ENCODE measurements at places on chromosomes 5 and 9.

- DNase-seq = no peak
Observed at GRCh38 chr9:135152614-135153334, 65.3 kb downstream of the OLFM1 start.

DNA sequence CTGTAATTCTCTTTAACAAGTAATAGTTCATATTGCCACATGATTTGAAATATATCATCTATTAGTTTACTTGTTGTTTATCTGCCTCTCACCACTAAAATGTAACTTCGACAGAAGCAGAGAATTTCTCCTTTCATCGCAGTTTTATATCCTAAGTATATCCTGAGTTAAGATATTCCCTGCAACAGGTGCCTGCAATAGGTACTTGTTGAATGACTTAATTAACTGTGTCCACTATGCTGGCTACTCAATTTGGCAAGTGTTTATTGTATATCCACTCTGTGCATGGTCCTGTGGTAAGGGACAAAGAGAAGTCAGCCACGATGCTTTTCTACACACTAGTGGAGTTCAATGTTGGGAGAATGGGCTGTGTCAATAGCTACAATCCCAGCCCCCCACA is 108.5 kb downstream of the PSAT1 start:
- DNase-seq = no peak

- no peak for DNase-seq
Observed at GRCh38 chr9:114852050-114852594, 46.3 kb upstream of the TNFSF15 start.

GRCh38 chr5:16600946-16601345 is 15.9 kb downstream of the RETREG1 start:
- no peak for DNase-seq

- no peak for DNase-seq
Observed at GRCh38 chr9:71744754-71745521, 23.4 kb downstream of the CEMIP2 start.

DNA sequence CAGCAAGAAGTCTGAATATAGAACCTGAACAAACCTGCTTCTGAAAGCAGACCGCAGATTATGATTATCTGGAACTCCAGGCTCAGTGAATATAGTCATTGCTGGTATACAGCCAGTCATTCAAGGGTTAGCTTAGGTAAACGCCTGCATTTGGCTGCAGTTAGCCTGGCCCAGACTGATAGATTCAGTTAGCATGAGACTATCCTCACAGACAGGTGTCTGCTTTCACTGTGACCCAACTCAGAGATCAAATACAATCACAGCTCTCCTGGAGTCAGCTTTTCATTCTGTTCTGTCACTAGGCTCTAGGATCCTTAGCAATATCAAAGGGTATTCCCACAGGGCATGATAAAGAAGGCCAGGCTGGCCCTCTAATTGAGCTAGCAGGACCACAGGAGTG is 138.6 kb upstream of the PLCXD3 start:
- DNase-seq = no peak

- DNase-seq = no peak
Observed at GRCh38 chr5:57841676-57842363, 359.2 kb upstream of the ACTBL2 start.

DNA sequence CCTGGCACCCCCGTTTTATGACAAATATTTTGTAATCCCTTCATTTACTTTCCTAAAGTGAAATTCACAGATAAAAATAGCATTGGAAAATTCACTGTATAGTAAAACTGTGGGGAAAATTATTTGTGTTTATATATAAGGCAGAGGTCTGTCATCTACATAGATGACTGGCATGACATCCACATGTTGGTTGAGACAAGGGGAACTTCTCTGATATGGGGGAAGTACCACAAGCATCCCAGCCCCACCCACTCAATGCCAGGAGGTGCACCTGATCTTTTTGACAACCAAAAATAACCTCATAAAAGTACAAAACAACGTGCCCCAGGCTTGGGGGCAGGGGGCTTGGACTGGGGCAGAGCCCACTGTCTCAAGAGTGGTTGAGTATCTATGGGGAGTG is 6.3 kb upstream of the TDRD7 start:
- no peak for DNase-seq

- no peak for DNase-seq
Observed at GRCh38 chr5:171365351-171365750, 22.3 kb upstream of the NPM1 start.

- no peak for DNase-seq
Observed at GRCh38 chr5:176731506-176732160, 78.7 kb upstream of the UNC5A start.

DNA sequence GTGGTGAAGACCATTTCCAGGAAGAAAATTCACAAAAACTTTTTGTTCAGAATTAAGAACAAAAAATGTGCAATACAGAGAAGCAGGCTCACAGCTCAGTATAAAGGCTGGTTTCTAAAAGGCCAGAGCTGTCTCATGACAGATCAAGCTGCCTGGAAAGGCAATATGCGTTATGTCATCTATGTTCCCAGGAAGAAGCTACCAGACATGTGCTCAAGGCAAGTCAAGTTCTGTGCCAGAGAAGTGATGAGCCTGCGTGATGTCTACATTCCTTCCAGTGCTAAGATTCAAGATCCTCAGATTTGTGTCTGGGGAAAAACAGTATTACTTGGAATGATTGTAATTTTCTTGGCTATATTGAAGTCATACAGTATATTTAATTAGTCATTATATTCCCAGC is 104.3 kb downstream of the PDE4D start:
- DNase-seq = no peak

- no peak for DNase-seq
Observed at GRCh38 chr5:127615916-127616315, 33.0 kb upstream of the CTXN3 start.

DNA sequence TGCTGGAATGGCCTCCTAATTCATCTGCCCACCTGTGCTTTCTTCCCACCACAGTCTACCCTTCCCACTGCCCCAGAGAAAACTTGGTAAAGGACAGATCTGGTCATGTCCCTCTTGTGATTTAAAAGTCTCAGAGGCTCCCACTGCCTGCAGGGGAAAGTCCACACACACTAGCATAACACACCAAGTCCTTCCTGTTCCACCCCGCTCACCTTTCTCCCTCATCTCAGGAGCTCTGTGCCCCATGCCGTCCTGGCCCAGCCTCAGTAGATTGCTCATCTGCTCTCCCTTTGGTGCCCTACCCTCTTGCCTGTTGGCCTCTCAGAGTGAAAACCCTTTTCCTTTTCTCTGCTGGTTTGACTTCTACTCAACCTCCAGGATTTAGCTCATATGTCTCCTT is 111.4 kb upstream of the MAP3K1 start:
- DNase-seq = no peak

- no peak for DNase-seq
Observed at GRCh38 chr5:173016598-173017046, 33.1 kb downstream of the ATP6V0E1 start.

GRCh38 chr5:128627939-128628338 is 89.9 kb upstream of the FBN2 start:
- no peak for DNase-seq

DNA sequence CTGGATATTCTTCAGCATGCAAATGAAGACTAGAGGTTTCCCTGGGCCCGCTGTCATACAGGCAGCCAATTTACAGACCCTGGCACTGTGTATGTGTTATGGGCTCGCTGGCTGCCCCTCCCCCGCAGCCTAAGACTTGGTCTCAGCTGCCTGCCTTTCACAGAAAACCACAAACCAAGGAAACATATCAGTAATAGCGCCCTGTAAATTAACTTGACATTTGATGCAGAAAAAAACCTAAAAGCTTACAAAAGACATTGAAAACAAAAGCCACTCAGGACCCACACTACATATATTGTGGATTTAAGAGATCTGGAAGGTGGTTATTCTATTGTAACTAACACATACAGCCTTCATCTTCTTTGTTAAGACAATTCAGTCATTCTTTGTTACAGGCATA is 287.0 kb upstream of the TMEM161B start:
- no peak for DNase-seq

DNA sequence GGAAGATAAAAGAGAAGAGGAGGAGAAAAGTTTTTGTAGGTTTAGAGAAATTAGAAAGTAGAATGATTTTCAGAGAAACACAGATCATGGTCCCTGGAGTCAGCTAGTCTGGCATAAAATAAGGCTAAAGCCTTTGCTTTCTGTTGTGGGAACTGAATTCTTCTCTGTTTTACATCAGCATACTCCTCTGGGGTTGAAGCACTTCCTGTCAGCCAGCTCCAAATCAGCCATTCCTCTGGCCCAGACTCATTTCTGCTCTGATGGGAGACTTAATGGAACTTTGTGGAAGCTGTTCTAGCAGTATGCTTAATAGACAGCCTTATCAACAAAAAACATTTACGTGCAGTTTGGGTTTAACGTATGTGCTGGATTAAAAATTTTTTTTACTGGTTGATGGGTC is 143.2 kb downstream of the HMHB1 start:
- no peak for DNase-seq

DNA sequence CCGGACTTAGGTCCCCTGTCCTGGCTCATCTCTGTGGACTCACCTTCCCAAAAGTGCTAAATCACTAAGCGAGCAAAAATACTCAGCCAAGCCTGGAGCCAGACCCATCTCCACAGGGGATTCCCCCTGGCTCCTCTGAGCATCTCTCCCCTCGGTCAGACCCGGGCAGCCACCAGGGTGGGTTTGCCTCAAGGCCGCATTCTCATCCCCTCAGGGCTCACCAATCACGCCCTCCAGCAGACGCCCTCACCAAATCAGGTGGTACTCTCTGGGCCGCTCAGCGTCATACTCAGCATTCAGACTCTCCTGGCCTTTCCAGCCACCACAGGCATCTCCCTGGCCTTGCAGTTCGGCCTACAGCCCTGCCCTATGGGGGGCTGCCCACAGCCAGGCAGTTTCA is 49.7 kb downstream of the C5orf15 start:
- DNase-seq = no peak

GRCh38 chr9:128523199-128523925 is 18.8 kb downstream of the GLE1 start:
- DNase-seq = no peak

GRCh38 chr9:81690251-81690851 is 1.0 kb upstream of the TLE1 start:
- DNase-seq = no peak

GRCh38 chr5:149961957-149962409 is 1.4 kb downstream of the SLC26A2 start:
- no peak for DNase-seq

DNA sequence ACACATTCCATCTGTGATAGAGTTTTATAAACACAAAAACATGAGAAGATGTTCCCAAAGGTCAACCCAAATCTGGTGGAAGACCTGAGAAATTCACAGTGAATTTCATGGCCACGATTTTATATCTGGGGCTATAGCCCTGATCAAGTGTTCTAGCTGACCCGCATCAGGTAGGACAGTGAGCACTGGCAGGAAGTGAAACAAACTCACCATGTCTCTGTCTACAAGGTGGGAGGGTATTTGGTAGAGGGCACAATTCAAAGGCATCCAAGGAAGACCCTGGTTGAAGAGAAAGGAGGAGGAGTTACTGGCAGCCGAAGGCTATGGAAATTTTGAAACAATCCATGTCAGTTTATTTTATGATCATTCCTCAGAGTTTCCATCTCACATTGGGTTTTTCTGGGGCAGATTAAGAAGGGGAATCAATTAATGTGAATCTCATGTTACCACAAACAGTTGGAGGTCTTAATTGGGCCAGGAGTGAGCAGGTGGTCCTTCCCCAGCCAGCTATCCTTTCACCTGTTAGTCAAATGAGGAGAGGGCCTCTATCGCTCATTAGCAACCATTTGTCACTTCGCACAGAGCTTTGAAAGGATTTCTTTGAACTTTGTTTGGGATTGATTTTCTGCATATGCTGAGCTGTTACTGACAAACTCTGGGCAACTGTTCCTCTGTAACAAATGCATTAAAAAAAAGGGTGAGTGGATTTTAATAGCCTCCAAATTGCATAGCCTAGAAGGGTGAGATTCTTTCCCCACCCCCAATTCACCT is 612.0 kb upstream of the CLINT1 start:
- DNase-seq = no peak

GRCh38 chr9:94850540-94851434 is 124.3 kb downstream of the AOPEP start:
- no peak for DNase-seq

GRCh38 chr5:148956477-148957385 is 106.1 kb downstream of the SH3TC2 start:
- DNase-seq = no peak

- no peak for DNase-seq
Observed at GRCh38 chr5:66694036-66694435, 97.8 kb downstream of the MAST4 start.

GRCh38 chr5:151328734-151329133 is 18.6 kb downstream of the SLC36A2 start:
- no peak for DNase-seq

GRCh38 chr5:159310511-159310910 is 19.8 kb downstream of the IL12B start:
- peak; percentile 42 for DNase-seq

- DNase-seq = no peak
Observed at GRCh38 chr9:126862104-126862761, 1.8 kb downstream of the ZBTB34 start.

GRCh38 chr9:108924466-108924865 is 9.5 kb downstream of the ELP1 start:
- no peak for DNase-seq

DNA sequence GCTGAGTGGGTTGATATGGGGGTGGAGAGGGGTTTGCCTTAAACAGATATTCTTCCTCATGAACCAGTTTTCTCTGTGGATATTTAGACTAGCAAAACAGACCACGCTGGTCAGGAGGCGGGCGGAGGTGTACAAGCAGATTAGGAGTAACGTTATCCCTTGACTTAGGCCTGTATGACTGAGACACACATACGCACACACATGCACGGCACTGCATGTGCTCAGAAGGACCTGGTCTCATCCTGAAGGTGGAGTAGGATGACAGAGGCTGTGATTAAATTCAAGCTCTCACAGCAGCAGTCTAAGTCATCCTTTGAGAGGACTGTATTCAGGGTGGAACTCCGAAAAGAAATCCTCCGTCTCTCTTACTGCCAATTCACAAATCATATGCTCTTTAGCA is 209.7 kb downstream of the DIRAS2 start:
- DNase-seq = no peak

DNA sequence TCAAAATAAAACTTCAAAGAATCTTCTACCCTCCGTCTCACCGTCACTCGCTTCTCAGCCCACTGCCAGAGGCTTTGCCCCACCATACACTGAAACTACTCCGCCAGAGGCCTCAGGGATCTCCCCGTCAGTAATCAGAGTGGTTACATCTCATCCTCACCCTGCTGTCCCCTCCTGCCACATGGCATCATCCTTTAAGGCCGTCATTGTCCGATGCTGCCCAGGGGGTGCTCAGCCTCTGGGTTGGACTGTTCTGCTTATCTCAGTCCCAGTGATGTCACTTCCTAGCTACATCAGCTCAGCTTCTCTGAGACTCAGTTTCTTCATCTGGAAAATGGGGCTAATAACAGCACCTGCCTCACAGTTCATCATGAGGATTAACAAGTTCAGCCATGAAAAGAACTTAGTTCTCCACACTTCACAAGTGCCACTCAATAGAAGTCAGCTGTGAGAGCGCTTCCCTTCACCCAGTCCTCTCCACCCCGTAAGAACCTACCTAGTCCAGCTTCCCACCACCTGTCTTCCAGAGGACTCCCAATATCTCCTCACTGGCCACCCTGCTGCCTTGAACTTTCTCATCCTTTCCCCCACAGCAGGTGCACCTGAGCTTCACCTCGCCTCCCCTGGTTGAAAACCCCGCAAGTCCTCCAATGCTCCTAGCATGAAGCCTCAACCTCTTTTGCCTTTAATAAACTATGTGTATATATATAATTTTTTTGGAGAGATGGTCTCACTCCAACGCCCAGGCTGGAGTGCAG is 2.8 kb upstream of the IL3 start:
- peak; percentile 6 for DNase-seq
